ENCODE measurements at places on chromosomes 3 and 15.
A peak's percentile ranks its signal among the peaks of the same experiment; 100 is the strongest.

- DNase-seq = no peak
These were observed 10.6 kb downstream of the ARHGEF26 start for GRCh38 chr3:154131830-154132229.

GRCh38 chr3:12194669-12195161 is 36.0 kb upstream of the TIMP4 start:
- DNase-seq = peak; percentile 63

GRCh38 chr3:18812316-18812715 is 336.0 kb upstream of the KCNH8 start:
- DNase-seq = peak; percentile 73

GRCh38 chr3:159795681-159796175 is 192.9 kb upstream of the IL12A start:
- DNase-seq = no peak

GRCh38 chr15:57333487-57333886 is 42.8 kb upstream of the CGNL1 start:
- DNase-seq = peak; percentile 48

DNA sequence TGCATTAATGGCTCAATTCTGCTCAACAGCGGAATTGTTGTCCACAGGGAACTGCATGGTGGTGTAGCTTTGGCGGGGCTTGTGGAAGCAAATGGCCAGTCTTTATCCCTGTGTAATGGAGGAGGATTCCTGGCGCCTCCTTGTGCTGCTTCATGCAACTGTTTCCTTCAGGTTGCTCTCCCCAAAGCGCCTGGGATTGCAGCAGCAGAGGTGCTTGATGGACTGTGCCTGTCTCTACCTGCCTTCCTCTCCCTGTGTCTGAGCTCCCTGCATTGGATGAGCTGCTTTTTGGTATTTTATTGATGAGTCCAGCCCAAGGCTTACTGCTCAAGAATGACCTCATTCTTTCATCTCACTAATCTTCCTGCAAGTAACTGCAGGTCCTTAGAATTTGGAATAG is 72.9 kb upstream of the NDN start:
- DNase-seq = no peak

DNA sequence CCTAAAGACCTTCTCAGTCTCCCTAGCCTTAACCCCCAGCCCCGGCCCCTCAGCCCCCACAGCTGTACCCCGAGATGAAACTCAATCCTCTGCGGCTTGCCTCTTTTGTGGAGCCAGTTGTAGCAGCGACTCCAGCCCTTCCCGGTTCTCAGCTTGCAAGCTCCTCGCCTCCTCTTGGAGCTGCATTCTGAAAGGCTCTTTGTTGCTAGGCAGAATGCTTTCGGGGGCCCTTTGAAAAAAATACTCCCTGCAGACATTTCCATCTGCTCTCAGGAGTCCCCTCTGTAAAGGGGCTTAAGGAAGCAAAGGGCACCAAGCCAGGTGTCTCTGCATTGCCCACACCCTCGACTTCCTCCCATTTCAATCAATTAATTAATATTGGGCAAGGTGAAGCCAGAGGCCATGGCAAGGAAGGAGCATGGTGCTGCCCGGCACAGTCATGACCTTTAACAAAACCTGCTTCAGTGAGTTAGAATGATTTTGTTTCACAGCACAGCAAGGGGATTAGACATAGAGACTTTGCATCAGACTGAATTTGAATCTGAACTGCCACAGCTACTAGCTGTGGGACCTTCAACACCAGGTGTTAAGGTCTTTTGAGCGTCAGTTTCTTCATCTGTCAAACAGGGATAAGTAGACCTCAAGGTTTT is 65.5 kb downstream of the SRGAP3 start:
- no peak for DNase-seq

- DNase-seq = no peak
These were observed 11.0 kb upstream of the PIK3CB start for GRCh38 chr3:138845771-138846173.

DNA sequence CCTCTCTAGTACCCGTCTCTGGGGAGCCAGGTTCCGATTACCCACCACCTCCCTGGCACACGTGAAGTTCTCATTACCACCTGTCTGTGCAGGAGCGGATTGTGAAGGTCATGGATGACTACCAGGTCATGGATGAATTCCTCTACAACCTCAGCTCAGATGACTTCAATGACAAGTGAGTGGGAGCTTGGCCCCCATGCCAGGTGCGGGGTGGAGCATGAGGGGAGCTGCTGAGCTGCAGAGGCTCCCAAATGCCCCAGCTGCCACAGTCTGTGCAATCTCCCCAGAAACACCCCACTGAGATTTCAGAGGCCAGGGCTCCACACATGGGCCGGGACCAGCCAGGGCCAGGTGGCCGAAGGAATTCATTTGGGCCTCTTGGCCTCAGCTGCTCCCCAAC is 34.3 kb downstream of the DNAH1 start:
- DNase-seq = no peak

GRCh38 chr15:65638109-65638508 is 16.4 kb downstream of the SLC24A1 start:
- no peak for DNase-seq

DNA sequence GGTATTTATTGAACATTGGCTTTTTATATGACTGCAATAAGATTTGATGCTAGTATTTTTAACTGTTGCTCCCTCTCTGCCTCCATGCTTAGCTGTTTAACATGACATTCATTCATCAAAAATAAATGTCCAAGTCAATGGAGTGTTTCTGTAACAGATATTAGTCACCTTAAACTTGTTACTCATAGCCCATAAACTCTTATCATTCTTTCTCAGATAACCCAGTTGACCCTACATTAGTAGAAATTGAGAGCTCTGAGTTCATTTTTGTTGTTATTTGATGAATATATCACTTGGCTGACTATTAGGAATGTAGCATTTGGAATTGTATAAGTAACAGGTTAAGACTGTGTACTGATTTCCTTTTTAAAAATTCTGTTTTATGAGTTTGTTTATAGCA is 201.1 kb downstream of the UBE2E2 start:
- DNase-seq = no peak

DNA sequence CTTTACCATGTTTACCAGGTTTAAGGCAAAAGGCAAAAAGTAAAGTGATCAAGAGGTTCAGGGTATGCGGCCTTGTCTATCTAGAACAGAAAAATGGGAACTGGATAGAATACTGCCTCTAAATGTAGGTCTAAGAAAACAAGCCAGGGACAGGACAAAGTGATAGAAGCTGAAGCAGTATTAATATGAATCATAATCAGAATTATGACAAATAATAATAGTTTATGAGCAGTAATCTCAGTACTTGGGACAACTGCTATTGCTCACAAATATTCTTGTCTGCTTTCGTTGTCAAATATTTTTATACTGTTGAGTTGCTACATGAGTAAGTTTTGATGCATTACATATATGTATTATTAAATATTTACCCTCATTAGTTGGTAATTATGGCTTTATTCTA is 356.9 kb upstream of the RBMS3 start:
- no peak for DNase-seq

DNA sequence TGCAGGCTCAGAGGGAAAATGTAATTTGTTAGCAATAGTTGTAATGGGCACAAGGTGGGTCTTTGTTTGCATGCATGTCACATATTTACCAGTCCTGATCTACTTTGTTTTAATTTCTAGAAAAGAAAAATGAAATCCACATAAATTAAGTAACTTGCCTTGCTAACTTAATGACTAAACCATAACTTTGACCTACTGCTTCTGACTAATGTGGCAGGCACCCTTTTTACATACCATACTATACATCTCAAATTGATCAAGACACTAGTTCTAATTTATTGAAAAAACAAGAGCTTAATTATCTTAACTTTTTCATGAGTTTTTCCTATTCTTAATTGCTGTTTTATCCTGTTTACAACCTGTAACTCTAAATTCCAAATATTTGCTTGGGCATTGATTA is 93.2 kb downstream of the ATP11B start:
- DNase-seq = no peak

DNA sequence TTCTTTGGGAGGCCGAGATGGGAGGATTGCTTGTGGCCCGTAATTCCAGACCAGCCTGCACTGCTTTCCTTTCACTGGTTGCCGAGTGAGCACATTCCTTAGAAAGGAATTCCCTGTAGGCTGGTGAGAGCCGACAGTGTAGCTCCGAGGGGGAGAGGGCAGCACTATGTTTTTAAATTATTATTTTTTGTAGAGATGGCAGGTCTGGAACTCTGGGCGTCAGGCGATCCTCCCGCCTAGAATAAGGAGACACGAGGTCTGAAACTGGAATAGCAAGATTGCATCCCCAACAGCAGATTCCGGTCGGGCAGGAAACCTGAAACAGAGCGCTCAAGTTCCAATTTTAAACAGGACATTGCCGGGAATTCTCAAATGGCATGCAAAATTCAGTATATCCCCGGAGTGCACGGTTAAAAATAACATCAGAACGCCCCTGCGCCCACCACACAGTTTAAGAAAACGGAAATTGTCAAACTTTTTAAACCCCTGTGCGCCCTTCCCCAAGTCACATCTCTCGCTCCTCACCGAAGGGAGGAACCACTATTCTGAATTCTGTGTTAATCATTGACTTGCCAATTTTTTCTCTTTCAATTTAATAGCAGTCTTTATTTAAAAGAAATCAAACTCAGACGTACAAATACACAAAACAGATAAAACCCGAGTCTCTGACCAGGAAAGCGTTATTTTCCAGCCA is 643 bp upstream of the RNU5B-1 start:
- peak; percentile 72 for DNase-seq

DNA sequence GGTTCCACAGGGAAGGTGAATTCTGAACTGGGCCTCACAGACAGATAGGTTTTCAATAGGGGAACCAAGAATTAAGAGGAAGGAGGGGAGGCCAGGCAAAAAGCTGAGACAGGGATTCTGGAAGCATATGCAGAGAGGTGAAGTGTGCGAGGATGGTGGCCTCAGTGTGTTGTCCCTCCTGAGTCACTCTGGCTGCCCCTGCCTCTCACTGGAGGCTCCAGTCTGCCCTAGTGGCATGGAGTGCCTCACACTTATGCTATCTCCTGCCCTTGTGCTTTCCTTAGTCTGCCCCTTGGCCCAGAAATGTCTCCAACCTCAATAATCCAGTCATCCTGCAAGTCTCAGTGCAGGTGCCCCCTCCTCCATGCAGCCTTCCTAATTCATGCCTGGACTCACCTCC is 32.2 kb upstream of the RBP1 start:
- no peak for DNase-seq

DNA sequence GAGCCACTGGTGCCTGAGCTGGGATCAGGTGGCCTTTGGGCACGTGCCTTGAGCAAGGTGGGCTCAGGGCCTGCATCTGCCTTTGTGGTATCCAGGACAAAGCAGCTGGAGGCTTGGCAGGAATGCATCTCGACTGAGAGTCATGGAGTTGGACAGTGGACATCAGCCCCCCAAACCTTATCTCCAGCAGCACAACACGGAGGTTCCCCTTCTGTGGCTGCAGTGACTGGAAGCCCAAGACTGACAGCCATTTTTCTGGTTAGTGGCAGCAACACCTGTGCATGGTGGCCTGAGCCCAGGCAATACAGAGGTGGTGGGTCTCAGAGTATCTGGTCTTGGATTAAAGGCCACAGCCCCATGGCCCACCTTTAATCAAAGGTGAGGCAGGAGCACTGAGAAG is 27.8 kb upstream of the TSEN2 start:
- no peak for DNase-seq

GRCh38 chr3:30970183-30970582 is 75.7 kb upstream of the GADL1 start:
- DNase-seq = peak; percentile 9

GRCh38 chr3:171956181-171956683 is 83.1 kb upstream of the FNDC3B start:
- no peak for DNase-seq

All from urothelium cell line (cell line).